T-cell (primary cell): ENCODE measurements at places on chromosomes 6 and 20. TPM values are rescaled to one million over a fixed set of nuclear protein-coding genes. Genes with fewer than 3 reads are reported as not detected.

DNA sequence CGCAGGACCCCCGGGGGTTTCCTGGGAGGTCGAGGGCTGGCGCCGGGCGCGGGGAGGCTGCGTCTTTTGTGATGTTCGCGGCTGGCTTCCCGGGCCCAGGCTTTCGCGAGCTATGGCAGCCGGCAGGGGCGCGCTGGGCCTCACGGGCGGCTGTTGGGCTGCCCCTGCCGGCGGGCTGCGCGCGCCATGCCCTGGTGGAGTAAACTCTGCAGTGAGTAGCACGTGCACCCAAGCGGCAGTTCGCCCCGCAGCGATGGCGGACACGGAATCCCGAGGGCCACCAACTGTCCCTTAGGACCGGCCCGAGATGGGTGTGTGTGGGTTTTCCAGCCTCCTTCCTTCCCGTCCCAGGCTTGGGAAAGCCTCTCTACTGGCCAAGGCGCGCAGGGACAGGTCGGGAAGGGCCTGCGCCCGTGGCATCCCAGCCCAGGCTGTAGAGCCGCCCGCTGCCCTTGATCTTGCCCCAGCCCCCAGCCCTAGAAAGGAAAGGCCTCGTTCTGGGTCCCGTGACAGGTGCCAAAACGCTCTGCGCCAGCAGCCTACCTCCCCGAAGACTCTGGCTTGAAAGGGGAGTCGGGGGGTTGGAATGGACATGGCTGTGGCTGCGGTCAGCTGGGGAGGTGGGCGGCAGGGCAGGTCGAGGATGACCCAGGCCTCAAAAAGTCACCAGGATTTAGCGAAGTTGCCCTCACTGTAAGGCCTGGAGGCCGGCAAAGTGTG is 49.7 kb downstream of the ZBTB2 start:
- no peak overlapping the region for H3K27ac ChIP-seq
- no peak for DNase-seq
- H3K4me1 ChIP-seq = no peaks in the 10 kb centered on the region
- no peaks in the 10 kb centered on the region for H3K36me3 ChIP-seq

DNA sequence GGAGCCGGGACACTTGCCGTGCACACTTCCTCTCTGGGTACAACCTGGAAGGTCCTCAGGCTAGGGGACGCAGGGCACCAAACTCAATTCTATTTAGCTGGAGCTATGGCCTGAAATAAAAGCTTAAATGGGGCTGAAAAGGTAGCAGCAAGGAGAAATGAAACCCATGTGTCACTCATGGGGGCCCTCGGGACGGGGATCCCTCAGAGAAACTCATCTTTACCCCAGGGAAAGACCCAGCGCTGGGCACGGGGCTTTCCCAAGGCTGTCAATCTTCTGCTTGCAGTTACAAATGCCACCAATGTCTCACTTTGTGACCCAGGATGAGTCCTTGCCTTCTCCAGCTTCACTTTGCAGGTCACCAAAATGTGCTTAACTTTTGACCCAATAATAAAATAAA is 16.5 kb downstream of the SNAI1 start:
- H3K27ac ChIP-seq = no peak overlapping the region
- no peak overlapping the region for H3K4me3 ChIP-seq
- no peaks in the 10 kb centered on the region for H3K27me3 ChIP-seq
- H3K36me3 ChIP-seq = no peaks in the 10 kb centered on the region
- DNase-seq = no peak

DNA sequence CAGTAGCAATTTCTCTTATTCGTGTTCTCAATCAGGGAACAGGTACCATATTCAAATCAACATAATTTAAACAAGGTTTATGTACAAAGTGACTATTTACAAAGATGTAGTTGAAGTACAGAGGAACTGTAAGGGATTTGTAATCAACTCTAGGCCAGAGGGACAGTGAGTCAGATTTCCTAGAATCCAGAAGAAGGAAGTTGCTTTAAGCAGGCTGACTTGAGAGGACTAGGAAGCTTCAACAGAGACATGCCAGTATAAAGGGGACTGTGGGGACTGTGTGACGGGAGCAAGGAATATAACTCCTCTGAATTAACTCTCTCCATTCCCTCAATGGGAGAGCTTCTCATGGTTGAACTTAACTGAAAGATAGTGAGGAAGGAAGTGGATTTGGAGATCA is 427.4 kb upstream of the JAG1 start:
- no peak overlapping the region for H3K27ac ChIP-seq
- no peaks in the 10 kb centered on the region for H3K27me3 ChIP-seq
- no peak overlapping the region for H3K4me3 ChIP-seq
- no peaks in the 10 kb centered on the region for H3K4me1 ChIP-seq

The LTA gene
- 19.1 TPM for total RNA-seq
